ENCODE measurements at places on chromosomes 7 and 10.

DNA sequence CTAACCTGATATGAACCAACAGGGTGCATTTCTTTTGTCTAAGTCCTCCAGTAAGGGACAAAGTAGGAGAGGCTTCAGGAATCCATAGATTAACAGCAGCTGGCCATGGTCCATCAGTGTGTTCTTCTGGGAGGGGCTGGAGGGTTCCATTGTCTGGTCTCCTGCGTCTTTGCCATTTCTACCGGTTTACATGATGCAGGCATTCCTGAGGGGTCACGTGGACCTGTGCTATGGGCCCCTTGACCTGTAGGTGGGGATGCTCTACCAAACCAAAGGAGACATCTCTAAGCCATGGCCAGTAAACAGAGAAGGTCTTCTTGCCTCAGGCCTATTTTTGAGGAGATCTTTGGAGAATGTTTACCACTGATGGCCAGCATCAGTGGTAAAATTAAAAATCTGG lies 28.7 kb upstream of the HABP2 start:
- no peak for DNase-seq

DNA sequence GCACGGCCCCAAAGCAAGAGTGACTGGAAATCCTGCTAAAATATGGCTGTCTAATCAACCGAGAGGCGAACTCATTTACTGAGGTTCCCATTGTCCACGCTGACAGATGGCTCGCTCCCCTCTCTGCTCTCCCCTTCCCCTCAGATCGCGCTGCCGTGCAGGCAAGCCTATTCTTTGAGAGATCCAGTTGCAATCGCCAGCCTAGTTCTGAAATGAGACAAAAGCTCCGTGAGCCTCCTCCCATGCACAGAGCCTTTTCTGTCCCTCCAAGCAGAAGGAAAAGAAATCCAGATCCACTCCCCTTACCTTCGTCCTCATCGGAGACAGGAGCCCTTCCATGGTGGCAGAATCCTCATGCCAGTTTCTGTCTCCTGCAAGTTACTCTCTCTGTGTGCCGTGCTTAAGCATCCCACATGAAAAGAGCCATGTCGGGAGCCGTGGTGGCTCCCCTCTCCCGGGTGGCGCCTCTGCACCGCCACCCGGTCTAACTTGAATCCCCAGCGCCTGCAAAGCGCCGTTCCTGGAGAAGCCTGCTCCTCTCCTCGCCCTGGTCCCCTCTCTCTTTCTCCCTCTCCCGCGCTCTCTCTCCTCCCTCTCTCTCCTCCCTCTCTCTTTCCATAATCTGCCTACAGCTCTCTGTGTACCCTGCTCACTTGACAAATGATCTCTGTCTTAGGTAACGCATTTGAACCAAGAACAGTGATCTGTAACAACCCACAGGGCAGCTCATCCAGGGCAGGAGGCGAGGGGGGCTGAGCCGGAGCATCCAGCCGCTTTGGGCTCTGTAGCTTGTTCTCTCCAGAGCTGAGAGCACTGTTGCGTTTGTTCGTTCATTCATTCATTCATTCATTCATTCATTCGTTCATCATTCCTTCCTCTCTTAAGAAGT lies 156.8 kb downstream of the FRMD4A start:
- DNase-seq = peak; percentile 21

DNA sequence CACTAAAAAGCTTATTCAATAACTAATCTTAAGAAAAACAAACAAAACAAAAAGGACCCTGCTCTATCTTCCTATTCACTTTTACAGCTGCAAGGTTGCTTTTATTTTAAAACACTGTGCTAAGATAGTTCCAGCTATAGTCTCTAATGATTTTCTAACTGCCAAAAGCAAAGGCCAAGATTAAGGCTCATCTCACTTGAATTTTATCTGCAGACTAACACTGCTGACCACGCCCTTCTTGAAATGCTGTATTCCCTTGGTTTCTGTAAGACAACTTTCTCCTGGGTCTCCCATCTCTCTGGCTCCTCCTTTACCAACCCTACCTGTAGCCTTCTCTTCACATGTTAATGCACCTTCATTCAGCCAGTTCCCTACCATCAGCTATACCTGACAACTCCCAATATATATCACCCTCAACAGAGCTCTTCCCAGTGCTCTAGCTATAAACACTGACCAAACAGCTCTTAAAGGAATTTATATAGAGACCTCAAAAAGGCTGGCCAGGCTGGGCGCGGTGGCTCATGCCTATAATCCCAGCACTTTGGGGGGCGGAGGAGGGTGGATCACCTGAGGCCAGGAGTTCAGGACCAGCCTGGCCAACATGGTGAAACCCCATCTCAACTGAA lies 11.7 kb downstream of the SRPK2 start:
- no peak for DNase-seq

DNA sequence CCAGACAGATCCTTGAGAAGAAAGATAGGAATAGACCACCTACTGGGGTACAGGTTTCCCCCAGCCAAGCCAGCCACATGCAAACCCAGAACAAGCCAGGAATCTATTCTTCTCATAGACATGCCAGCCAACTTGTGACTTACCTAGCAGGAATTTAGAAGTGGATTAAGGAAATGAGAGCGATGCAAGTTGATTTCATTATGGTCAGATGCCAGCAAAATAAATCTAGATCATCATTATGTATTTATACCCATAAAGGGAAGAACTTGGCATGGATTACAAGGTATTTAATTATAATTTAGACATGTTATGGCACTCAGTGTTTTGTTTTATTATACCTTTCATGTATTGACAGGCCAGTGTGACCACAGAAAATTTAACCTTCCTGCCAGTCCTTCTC lies 32.8 kb downstream of the SLC35G1 start:
- no peak for DNase-seq

DNA sequence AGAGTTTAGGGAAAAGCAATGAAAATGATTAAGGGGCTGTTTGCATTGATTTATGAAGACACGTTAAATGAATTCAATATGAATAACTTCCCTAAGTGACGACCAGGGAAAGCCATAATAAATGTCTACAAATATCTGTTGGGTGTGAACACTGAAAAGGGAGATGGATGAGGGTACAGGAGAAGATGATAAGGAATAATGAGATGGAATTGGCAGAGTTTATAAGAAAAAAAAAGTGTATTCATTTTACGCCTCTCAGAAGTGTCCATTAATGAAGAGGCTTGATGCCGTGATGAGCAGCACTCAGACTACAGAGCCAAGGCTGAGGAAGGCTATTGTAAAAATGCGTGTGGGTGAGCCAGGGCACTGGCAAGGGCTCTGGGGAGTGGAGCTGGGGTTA lies 346.7 kb upstream of the AKR1E2 start:
- DNase-seq = no peak

GRCh38 chr7:44979481-44980392 lies 922 bp upstream of the MYO1G start:
- no peak for DNase-seq

DNA sequence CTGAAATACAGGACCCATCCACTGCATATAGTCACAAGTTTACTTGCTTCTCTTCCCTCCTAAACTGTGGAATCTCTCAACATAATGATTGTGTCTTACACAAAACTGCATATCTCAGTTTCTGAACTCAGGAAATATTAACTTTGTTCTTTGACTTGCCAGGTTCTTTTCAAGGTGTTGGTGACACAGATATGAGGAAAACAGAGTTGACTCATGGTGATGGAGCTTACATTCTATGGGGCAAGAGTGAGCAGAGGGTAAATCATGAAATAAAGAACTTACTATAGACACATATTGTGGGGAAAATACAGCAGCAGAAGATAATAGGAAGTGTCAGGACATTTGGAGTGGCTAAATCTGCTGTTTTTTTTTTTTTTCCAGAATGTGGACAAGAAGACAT lies 72.5 kb upstream of the IGFBP3 start:
- no peak for DNase-seq

DNA sequence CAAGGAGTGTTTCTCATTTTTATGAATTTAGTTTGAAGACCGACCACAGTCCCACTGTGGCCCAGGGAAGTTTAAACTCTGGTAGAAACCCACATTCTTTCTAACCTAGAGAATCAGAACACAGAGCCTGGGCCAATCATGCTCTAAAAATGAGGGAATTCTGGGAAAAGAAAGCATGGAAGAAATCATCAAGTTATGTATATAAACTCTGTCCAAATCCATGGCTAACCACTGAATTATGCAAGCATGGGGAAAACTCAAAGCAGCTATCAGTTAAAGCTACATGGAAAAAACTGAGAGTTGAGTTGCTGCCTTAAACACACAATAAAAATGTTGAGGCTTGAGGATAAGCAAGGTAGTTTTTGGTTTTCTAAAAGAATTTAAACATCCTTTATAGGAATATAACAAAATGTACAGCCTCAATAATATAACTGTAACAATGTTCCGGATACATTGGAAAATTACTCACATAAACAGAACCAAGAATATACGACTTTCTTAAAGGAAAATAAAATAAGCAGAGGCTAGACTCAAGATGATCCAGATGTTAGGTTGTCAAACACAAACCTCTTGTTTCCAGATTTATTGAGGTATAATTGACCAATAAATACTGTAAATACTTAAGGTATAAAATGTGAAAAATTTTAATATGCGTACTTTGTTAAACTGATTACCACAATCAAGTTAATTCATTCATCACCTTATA lies 311.2 kb upstream of the GNAI1 start:
- DNase-seq = peak; percentile 44

DNA sequence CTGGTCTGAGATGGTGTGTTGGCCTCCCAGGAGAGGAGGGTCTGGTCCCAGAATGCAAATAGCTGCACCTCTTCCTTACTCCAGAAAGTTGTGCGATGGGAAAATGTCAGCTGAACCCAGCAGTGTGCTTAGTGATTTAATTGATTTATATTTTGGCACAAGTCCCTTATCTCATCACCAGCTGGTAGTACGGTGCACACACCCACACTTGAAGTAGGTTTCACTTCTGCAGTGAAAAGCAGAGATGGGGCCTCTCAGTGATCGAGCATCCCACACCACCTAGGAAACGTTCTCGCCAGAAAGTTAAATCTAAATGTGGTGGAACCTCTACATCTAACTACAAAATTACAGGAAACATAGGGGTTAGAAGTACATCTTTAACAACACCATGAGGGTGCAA lies 80.4 kb downstream of the UBE3C start:
- no peak for DNase-seq

GRCh38 chr7:158246272-158246959 lies 341.2 kb downstream of the PTPRN2 start:
- DNase-seq = no peak

Data from fibroblast of skin of right quadriceps (primary cell).